ENCODE measurements at places on chromosomes 5 and 9.

GRCh38 chr5:149094996-149095395 is 32.1 kb upstream of the SH3TC2 start:
- DNase-seq, result no peak

DNA sequence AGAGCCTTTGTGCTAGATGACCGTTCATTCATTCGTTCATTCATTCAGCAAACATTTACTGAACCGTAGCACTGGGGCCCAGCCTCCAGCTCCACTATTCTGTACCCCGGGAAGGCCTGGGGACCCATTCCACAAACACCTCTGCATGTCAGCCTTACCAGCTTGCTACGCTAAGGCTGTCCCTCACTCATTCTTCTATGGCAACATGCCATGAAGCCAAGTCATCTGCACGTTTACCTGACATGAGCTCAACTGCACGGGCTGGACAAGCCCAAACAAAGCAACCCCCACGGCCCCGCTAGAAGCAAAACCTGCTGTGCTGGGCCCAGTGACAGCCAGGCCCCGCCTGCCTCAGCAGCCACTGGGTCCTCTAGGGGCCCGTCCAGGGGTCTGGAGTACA is 6.0 kb downstream of the CEL start:
- DNase-seq, result no peak

GRCh38 chr5:126544087-126544740 is 50.8 kb downstream of the ALDH7A1 start:
- DNase-seq, result peak; percentile 59

- DNase-seq, result peak; percentile 60
Measured at GRCh38 chr9:89465726-89466308, 32.1 kb downstream of the SEMA4D start.

DNA sequence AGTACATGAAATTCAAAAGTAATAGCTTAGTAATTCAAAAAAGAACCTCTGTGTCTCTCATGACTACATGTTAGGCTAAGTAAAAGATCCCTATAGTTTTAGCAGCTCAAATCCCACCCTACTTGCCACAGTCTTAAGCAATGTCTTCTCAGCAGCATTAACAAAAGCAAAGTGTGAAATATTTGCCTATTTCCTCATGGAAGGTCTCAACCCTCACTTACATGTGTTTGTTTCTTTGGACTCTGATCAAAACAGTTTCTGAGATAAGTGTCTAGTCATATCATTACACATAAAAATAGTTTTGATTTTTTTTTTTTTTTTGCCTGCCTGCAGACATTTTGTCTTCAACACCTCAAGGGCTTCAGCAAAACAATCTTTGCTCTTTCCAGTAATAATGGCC is 310.5 kb downstream of the CETN3 start:
- DNase-seq, result no peak

DNA sequence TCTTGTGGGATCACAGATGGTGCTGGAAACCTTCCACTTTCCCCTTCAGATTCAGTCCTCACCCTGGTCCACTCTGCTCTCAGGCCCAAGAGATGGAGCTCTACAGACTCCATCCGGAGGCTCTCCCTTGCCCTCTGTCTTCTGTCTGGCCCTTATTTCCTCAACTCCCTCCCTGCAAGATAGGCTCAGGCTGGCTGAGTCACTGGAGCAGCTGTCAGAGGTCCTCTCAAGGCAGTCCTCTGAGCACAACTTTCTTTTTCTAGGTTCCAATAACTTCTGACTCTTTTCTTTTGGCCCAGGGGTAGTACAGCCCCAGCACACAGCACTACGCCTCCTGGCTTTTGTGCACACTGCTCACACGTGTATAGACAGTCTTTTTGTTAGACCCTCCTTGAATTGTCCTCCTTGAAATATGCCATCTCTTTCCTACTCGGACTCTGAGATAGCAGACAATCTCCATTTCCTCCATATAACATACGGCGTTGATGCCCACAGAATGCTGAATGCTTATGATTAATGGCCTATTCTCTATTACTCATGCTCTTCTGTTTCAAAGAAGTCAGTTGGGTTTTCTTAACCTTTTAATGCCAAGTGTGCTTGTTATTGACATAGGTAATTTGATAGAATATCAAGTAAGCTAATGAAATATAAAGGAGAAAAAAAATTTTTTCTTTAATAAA is 193.1 kb downstream of the SLC12A2 start:
- no peak for DNase-seq

DNA sequence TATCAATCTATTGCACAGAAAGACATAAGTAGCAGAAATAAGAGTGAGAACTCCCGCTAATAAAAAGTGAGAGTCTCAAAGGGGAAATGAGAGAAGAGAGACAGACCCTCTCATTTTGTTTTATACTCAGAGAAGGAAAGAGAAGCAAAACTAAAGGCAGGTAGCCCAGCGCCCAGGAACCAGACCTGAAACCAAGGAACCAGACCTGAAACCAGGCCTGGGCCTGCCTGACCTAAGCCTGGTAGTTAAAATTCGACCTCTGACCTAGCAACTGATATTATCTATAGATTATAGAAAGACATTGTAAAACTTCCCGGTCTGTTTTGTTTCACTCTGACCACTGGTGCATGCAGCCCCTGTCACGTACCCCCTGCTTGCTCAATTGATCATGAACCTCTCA is 134.5 kb upstream of the SEMA6A start:
- no peak for DNase-seq

- no peak for DNase-seq
Measured at GRCh38 chr5:66864240-66864884, 268.2 kb downstream of the MAST4 start.

DNA sequence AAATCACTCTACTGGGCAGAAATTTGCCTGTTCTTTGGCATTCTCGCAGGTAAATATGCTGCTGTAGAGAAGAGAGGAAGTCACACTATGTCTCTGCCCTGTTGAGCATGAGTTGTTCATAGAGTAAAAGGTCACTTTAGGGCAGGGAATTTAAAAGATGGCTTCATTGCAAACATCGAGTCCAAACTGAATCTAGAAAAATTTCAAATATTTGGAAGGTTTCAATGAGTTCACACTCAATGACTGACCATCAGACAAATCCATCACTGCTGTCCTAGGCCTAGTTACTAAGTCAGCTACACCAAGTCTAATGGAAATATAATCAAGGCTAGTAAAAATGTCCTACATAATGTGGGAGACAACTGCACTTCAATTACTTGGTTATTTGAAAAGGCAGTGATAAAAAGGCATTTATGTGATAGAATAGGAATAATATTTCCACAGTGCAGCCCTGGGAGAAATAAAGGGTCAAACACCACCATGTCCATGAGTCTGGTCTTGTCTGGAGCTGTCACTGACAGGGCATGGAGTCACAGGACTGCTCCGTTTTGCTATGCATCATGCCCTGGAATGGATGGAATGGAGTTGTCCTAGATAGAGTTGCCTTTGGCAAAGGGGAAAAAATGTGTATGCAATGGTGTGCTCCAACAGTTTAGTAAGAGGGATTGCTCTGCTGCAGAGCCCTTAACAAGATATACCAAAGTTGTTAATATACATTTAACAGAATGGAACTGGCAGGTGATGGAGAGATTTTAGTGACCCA is 218.5 kb upstream of the DAPK1 start:
- DNase-seq, result no peak

- DNase-seq, result no peak
Measured at GRCh38 chr5:62762503-62762902, 183.9 kb downstream of the LRRC70 start.

DNA sequence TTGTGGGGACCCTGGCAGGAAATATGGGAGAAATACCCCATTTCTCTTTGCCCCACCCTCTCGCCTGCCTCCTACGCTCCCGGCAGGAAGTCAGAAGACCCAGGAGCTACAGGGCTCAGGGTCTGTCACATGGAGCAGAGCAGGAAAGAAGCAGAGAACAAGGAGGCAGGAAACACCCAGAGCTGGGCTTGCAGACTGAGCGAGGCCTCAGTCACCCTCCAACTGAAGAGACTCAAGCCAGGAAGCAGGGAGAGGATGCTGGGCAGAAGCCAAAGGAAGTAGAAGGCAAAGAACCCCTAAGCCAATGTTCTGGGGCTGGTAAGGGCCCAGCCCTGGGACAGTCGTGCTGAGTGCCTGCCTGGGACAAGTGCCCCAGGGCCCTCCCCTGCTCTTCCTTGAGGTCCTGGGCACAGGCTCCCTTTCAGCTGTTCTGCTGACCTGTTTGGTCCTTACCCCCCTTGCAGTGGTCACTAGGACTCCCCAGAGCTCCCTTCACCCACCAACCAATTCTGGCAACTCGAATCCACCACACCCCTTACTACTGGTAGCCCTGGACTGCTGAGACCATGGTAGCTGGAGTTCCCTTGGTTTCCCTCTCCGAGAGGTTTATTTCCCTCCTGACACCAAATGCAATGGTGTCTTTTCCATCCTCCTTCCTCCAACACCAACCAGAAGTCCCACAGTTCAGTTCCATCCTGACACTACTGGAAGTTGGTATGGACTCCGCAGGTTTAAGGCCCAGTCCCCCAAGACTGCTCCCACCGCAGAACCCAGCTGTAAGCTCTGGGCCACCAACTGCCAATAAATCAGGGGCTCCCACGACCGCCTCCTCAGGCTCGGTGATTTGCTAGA is 157.5 kb downstream of the COL23A1 start:
- peak; percentile 35 for DNase-seq

- DNase-seq, result no peak
Measured at GRCh38 chr5:151431666-151432065, 15.7 kb upstream of the SLC36A1 start.

DNA sequence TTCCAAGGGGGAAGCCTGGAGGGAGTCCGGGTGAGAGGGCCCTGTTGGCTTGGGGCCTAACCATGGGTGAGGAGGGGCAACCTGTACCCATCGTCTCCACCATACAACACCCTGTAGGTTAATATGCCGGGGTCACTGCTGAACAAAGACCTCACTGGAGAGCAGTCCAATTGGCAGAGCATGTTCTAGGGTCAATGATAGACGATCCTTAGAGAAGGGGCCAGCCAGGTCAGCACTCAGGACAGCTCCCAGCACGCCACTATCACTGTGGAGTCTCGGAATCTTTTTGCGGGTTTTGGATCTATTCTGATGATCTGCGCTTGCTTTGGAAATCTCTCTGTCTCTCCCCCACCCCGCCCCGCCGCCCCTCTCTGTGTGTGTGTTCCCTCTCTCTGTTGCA is 218.4 kb upstream of the MVB12B start:
- DNase-seq, result no peak

- DNase-seq, result no peak
Measured at GRCh38 chr5:107564931-107565372, 105.8 kb downstream of the EFNA5 start.

DNA sequence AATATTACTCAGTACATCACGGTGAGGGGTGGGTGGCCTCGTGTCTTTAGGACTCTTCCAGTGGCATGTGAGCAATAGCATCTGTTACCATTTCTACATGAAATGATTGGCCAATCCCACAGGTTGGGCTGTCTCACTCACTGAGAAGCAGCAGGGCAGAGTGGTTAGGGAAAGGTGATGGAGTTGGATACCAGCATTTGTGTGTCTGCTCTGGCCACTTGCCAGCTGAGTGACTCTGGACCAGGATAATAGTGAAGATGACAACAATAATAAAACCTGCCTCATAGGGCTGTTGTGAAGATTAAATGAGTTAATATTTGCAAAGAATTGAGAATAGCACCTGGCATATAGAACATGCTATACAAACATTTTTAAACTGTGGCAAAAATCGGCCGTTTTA is 42.0 kb downstream of the IQGAP2 start:
- DNase-seq, result no peak

DNA sequence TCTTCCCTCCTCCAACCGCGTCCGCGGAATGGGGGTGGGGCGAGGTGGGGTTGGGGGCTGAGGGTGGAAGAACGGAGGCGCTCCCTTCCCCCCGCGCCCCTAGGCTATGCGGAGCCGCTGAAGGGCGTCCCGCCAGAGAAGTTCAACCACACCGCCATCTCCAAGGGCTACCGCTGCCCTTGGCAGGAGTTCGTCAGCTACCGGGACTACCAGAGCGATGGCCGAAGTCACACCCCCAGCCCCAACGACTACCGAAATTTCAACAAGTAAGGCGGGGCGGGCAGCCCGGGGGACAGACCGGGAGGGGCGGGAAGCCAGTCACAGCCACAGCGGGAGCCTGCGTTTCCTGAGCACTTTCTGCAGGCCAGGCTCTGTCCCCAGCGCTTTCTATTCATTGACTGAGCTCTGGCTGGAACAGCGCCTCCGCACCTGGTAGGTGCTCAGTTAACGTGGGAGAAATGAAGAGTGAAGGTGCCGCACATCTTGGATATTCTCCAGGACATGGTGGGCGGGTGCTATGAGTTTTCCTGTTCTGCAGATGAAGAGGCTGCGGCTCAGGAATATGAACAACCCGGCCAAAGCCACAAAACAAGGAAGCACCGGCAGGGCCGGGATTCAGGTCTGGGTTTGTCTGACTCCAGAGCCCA is 11.3 kb downstream of the MYOZ3 start:
- peak; percentile 70 for DNase-seq

- no peak for DNase-seq
Measured at GRCh38 chr9:76737154-76737902, 26.9 kb upstream of the PCA3 start.

DNA sequence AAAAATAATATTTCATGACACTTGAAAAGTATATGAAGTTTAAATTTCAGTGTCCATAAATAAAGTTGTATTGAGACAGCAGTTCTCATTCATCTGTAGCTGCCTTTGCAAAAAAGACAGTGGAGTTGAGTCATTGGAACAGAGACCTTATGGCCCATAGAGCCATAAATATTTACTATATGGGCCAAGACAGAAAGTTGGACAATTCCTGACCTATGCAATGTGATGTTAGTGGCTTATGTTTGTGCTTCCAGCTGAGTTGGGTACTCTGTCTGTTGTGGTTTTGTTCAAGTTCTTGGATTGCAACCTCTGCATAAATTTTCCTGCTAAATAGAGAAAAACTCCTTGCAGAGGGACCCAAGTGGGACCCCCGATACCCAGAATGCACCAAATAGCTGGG is 69.8 kb downstream of the KCNIP1 start:
- DNase-seq, result no peak

DNA sequence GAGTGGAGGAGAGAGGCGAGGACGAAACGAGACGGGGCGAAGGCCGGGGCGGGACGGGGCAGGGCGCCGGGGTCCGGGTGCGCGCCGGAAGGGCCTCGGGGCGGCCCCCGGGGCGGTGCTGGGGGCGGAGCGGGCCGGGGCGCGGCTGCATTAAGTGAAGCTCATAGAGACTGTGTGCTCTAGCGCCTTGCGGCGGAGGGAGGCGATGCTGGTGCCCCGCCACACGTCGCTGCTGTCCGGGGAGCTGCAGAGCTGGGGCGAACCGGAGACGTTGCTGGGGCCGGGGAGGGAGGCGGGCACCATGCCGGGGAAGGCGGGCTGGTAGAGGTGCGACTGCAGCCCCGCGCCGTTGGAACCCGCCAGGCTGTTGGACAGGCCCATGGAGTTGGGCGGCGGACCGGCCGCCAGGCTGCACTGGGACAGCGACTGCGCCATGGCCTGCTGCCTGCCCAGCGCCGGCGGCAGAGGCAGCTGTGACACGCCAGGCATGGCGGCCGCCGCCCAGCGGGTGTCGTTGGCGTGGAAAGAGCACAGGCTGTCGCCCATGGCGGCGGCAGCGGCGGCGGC is 8.3 kb downstream of the OTP start:
- peak; percentile 75 for DNase-seq

GRCh38 chr9:93025736-93026135 is 32.8 kb upstream of the SUSD3 start:
- DNase-seq, result no peak

Measured in activated CD8-positive, alpha-beta memory T cell treated with anti-CD3 and anti-CD28 coated beads for 24 hours (primary cell).